ENCODE measurements at places on chromosomes 4 and X.

- DNase-seq = peak; percentile 24
These were observed 935.2 kb downstream of the PCDH7 start for GRCh38 chr4:31655328-31655727.

DNA sequence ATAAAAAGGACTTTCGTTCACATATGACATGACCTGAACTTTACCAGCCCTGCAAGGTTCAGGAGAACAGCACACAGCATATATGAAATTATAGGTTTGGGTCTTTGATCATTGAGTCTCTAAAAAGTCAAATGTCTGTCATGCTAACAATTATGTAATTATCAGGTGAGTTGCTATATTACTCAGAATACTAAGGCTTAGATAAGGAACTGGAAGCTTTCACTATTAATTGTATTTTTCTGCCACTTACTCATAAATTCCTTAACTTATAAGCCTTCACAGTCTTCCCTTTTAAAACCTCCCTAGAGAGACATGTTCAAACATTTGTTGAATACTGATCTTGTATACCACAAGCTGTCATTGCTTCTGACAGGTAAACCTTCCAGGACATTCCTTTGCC lies 292.8 kb upstream of the MAGEB2 start:
- no peak for DNase-seq

DNA sequence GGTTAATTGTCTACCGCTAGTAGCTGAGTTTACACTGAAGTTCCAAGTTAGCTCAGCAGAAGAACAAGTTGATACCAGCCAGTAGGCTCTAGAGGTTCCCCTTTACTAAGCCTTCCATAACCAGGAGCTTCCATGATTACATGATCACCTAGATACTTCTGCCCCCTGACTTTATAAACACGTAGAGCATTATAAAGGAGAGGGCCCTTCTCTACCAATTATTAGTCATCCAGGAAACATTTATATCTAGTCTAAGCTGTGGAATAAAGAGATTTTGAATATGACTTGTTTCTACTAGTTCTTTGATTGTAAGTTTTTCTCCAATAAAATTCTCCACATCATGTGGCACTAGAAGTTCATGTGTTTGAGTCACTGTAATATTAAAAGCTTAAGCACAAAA lies 818.1 kb upstream of the PCDH10 start:
- no peak for DNase-seq

GRCh38 chr4:2334826-2335728 lies 73.2 kb upstream of the MXD4 start:
- DNase-seq = no peak

DNA sequence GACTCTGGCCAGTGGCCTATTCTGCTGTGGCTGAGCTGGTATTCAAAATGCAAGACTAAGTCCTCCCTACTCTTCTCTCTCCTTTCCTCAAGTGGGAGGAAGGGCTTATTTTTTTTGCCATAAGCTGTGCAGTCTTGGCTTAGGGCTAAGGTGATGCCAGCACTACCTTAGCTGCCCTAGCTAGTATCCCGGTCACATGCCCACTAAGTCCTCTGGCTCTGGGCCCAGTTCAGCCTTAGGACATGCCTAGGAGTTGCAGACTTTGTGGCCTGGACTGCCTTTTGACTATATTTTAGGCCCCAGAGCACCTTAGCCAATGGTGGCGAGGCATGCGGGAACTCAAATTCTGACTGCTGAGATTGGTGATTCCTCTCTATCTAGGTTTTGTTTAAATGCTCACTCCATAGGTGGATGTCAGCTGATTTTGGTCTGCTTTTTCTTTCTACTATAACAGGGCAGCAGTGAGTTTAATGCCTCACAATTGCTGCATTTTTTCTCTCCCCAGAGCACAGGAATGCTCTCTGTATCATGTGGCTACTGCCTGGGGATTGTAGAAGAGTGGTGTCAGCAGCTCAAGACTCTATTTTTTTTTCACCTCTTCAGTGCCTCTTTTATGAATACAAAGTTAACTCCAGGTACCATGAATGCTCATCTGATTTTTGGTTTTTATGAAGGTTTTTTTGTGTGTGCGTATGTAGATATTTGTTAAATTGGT lies 472.9 kb upstream of the GRID2 start:
- DNase-seq = no peak

- no peak for DNase-seq
These were observed 58.9 kb downstream of the TLR10 start for GRCh38 chr4:38723726-38724474.

GRCh38 chr4:80336582-80336981 lies 1.1 kb downstream of the CFAP299 start:
- DNase-seq = no peak

DNA sequence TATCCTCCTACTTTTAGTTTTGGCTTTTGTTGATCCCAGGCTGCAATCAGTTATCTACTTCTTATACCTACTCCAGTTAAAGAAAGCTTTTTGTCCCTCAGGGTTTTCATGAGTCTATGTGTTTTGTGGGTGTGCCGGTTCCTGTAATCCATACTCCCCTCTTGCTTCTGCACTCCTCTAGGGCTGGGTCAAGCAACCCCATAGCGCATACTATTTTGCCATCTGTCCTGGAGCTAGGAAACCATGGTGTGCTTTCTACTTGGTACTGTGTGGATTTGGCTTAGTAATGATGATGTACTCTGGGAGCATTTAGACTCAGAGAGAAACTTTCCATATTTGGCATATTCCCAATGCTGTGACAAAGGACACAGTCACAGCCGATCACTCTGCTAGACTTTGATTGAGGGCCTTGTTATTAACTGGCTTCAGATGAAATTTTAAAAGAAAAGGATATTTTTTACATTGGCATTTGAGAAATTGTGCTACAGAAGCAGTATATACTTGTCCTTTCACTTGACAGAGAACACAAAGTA lies 86.1 kb upstream of the GRXCR1 start:
- DNase-seq = no peak

DNA sequence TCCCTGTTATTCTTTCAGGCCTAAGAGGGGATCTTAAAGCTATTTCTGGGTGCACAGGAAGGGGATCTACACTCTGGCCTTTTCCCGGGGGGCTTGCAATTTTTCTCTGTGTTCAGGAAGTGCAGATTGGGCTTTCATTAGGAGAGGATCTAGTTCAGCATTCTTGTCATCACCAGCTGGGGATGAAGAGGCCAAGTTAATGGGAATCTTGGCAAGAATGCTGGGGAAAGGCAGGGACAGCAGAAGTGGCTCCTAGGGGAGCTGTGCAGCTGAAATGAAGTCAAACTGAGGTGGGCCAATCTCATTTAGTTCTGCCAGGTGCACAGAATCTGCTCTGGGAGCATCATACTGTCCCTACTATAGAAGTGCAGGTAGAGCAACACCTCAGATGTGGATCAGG lies 40.9 kb upstream of the ESX1 start:
- no peak for DNase-seq

- DNase-seq = no peak
These were observed 252.3 kb upstream of the ZIC3 start for GRCh38 chrX:137313627-137314026.
